ENCODE measurements at places on chromosomes 6 and 20. TPM values are rescaled to one million over a fixed set of nuclear protein-coding genes. Genes with fewer than 3 reads are reported as not detected.

MAK gene
- total RNA-seq = 0.12 TPM

ATP6V1G2 gene
- total RNA-seq = 1.5 TPM

BNIP5 gene
- total RNA-seq = not detected

UNC93A gene
- not detected for total RNA-seq

DNA sequence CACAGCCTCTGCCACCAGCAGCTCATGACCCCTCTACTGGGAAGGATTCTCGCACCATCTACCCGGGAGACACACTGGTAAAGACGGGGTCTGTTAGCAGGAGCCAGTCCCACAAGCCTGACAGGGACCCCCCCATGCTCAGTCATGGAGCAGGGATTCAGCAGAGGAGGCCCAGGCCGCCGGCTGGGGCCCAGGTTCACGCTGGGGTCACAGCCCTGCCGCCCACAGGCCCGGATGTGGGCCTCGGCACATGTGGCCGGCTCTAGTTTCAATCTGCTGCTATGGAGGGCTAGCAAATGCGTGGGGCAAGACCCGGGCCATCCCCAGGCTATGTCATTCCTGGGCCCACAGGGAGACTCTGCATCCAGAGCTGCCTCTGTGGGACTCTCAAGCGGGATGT, 25.1 kb downstream of the PXDC1 start:
- peak overlapping the region; percentile 70 for H3K27ac ChIP-seq
- no peak overlapping the region for H3K4me3 ChIP-seq

GRCh38 chr6:170434821-170435155, 118.3 kb downstream of the PSMB1 start:
- no peaks in the 10 kb centered on the region for H3K36me3 ChIP-seq
- no peak overlapping the region for H3K4me3 ChIP-seq
- no peaks in the 10 kb centered on the region for H3K4me1 ChIP-seq
- H3K27me3 ChIP-seq = no peaks in the 10 kb centered on the region
- no peak overlapping the region for H3K27ac ChIP-seq

DNA sequence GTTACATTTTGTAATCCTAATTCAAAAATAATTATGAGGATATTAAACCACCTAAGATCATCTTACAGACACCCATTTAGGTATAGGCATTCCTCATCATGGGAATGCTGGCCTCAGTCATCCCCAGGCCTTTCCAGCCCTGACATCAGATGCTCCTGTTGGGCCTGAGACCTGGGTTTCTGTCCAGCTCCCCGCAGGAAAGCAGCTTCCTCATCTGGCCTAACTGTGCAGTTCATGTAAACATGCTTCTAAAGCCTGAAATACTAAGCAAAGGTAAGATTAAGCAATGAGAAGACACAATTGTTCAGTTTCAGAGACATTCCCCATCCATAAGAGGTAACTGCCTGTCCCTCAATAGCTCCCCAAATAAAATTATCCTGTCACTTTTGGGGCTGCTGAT, 19.0 kb downstream of the ETV7 start:
- H3K36me3 ChIP-seq = peaks cover 2% of the 10 kb centered on the region
- no peak overlapping the region for H3K27ac ChIP-seq
- no peak for DNase-seq

- no peak for DNase-seq
- no peaks in the 10 kb centered on the region for H3K36me3 ChIP-seq
- H3K4me1 ChIP-seq = no peaks in the 10 kb centered on the region
- no peak overlapping the region for H3K27ac ChIP-seq
- H3K4me3 ChIP-seq = no peak overlapping the region
Observed at GRCh38 chr20:8049310-8049709, 29.7 kb upstream of the TMX4 start.

DNA sequence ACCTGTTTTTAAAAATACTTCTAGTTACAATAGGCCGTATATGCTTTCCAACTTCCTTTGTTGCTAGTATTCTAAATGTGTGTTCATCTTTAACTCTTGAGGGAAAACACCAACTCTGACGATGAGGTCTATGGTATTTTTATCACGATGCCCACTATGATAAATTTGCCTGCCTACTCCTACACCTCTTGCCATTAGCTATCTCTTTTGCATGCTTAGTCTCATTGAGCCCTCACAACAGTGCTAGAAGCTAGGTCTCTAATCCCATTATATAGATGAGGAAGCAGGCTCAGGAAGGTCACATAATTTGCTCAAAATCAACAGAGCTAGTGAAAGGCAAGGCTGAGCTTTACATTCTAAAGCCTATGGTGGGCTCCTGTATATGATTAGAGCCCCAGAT, 13.2 kb downstream of the AAR2 start:
- no peak overlapping the region for H3K27ac ChIP-seq
- H3K4me3 ChIP-seq = no peak overlapping the region
- DNase-seq = no peak
- H3K4me1 ChIP-seq = no peaks in the 10 kb centered on the region

DNA sequence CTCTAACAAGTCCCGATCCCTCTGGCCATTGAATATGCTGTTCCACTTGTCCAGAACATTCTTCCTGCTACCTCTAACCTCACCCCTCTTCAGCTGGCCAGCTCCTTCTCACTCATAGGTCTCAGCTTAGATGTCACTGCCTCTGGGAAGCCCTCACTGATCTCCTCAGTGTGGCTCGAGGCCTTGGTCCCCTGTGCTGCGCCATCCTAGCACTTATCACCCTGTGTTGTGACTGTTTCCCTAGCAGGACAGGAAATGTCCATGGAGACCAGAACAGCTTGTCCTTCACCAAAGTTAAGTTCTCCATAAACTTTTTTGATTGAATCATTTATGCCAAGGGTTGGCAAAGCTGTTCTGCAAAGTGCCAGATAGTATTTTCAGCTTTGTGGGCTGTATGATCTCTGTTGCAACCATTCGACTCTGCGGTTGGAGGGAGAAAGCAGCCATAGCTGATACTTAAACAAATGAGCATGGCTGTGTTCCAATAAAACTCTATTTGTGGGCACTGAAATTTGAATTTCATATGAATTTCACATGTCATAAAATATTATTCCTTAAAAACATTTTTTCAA, 6.5 kb upstream of the BNIP5 start:
- H3K4me3 ChIP-seq = no peak overlapping the region
- no peaks in the 10 kb centered on the region for H3K36me3 ChIP-seq
- H3K27me3 ChIP-seq = no peaks in the 10 kb centered on the region
- no peaks in the 10 kb centered on the region for H3K4me1 ChIP-seq
- peak overlapping the region; percentile 67 for H3K27ac ChIP-seq
